ENCODE measurements at places on chromosomes 12 and 14.
A peak's percentile ranks its signal among the peaks of the same experiment; 100 is the strongest.

DNA sequence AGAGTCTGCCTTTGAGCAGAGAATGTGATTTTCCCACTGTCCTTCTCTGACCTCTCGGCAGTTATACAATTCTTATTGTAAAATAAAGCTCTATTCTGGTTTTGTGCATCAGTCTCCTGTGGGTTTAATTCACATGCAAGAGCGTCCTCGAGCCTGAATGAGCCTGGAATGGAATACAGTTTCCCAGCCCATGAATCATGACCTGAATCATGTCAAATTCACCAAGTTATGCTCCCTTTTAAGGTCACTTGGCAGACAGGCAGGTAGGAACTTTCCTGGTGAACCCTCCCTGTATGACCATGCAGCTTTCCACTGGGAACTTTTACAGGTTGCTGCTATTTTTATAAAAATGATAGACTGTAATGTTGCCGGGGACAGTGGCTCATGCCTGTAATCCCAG lies 41.7 kb downstream of the BICD1 start:
- DNase-seq = no peak

DNA sequence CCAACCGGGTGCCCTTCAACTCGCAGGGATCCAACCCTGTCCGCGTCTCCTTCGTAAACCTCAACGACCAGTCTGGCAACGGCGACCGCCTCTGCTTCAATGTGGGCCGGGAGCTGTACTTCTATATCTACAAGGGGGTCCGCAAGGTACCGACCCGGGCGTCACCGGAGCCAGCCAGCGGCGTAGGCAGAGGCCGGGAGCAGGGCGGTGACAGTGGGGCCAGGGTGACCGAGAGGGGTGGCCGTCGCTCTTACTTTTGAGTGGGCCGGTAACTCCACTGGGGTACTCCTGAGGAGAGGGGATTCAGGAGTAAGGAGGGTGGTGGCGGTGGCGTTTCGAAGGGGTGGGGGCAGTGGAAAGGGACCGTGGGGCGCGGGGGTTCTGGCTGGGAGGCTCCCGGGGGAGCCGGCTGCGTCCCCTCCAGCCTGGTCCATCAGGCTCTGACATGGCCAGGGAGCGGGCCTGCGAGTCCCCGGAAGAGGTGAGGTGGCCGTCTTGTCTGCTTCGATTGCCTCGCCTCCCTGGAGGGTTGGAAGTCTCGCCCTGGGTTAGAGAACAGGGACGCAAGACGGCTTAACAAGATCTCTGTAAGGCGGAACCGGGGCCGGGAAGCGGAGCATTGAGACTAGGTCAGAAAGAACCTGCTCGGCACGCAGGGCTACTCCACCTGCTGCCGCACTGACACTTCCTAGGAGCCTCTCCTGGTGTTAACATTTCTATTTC lies 491 bp downstream of the WDR20 start:
- DNase-seq = no peak

GRCh38 chr12:54220567-54220966 lies 31.8 kb upstream of the SMUG1 start:
- DNase-seq = no peak

DNA sequence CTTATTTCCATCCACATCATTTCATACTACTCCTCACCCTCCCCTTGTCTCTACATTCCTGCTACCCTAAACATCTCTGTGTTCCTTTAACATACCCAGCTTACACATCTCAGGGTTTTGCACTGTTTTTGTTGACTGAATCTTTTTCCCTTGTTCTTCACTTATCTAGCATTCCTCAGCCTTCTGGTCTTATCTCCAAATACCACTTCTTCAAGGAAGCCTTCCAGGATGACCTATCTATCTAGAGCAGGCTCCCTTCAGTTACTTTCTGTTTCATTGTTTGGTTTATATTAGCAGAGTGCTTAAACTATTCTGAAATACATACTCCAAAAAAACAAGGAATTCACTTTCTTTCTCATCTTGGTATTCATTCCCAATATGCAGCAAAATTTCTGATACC lies 353.1 kb downstream of the NAV3 start:
- DNase-seq = no peak

DNA sequence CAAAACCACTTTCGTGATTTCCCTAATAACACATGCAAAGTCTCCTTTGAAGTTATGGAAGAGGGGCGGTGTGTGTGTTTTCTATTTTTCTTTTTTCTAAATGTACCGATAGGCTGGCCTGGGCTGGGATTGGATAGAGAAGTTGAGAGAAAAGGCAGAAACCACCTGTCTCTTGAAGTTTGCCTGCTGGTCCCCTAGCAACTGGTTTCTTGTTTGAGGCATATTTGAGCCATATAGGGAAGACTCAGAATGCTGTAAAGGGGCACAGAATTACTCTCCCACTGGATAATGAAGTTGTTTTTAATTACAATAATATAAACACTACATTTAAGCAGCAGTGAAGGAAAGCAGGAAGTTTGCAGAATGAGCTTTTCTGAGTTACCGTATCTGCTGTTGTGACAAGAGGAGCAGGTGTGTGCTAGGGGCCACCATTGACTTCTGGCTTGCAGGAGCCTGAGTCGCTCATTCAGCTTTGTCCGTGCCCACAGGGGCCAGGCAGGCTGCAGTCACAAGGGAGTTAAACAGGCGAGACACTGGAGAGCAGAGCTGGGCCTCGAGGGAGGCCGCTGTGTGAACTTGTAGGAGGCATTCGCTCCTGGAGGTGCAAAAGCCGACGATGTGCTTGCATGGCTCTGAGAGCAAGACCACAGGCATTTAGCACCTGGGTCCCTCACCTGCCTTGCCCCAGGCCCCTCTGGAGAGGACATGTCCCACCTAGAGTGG lies 173.8 kb upstream of the RGS6 start:
- DNase-seq = no peak

DNA sequence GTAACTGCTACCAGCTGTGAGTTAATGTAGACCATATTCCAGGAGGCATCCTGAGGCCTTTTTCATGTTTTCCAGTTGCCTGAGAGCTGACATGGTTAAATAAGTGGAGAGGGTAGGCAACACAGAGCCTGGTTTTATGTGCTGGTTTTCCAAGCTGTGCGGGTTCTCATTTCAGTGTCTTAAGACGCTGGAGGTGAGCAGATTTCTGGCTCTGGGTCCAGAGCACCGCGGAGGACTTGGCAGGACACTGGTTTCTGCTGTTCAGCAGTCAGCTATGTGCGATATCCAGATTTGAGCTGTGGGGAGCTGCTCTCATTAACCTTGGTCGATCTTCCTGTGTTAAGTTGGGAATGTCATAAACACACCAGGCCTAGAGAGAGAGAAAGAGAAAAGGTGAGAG lies 680.8 kb downstream of the BCL11B start:
- no peak for DNase-seq

- DNase-seq = no peak
Observed at GRCh38 chr14:69580009-69580577, 5.4 kb upstream of the CCDC177 start.

GRCh38 chr14:99435327-99435726 lies 45.3 kb downstream of the SETD3 start:
- DNase-seq = no peak

DNA sequence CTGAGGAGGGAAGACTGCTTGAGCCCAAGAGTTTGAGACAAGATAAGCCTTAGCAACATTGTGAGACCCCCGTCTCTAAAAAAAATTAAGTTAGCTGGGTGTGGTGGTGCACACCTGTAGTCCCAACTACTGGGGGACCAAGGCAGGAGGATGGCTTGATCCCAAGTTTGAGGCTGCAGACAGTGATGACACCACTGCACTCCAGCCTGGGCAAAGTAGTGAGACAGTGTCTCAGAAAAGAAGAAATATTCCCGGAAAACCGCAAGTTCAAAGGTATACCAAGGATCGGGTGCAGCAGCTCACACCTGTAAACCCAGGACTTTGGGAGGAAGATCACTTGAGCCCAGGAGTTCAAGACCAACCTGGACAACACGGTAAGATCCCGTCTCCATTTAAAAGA lies 5.8 kb downstream of the PTGES3 start:
- DNase-seq = no peak

DNA sequence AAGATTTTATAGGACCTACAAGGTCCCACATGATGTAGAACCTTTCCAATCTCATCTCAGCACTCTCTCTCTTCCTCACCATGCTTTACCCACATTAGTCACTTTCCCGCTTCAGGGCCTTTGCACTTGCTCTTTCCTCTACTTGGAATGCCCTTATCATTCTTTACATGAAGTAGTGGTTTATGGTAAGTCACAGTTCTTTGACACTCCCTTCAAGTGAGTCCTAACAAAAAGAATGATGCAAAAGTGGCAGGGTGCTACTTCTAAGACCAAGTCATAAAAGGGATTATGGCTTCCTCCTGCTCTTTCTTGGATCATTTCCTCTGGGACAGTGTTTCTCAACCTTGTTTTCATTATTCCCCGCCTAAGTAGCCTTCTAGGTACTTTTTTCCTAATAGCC lies 13.1 kb downstream of the TMBIM4 start:
- DNase-seq = no peak

GRCh38 chr12:44876544-44877410 lies 662 bp upstream of the NELL2 start:
- DNase-seq = peak; percentile 11

DNA sequence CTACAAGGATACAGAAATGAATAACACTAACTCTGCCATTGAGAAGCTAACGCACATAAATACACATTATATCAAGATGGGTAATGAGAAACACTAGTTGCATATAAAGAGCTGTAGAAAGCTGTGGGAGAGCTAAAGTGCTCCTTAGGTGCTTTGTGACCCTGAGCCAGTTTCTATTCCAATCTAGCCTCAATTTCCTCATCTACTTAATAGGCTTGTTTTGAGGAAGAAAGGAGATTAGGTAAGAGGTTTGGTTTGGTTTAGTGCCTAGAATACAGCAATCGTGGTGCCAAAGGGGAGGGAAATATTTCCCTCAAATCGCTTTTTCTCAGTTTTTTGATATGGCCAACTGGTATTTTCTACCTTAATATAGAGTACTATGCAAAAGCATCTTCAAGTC lies 994 bp downstream of the SRP54 start:
- no peak for DNase-seq

DNA sequence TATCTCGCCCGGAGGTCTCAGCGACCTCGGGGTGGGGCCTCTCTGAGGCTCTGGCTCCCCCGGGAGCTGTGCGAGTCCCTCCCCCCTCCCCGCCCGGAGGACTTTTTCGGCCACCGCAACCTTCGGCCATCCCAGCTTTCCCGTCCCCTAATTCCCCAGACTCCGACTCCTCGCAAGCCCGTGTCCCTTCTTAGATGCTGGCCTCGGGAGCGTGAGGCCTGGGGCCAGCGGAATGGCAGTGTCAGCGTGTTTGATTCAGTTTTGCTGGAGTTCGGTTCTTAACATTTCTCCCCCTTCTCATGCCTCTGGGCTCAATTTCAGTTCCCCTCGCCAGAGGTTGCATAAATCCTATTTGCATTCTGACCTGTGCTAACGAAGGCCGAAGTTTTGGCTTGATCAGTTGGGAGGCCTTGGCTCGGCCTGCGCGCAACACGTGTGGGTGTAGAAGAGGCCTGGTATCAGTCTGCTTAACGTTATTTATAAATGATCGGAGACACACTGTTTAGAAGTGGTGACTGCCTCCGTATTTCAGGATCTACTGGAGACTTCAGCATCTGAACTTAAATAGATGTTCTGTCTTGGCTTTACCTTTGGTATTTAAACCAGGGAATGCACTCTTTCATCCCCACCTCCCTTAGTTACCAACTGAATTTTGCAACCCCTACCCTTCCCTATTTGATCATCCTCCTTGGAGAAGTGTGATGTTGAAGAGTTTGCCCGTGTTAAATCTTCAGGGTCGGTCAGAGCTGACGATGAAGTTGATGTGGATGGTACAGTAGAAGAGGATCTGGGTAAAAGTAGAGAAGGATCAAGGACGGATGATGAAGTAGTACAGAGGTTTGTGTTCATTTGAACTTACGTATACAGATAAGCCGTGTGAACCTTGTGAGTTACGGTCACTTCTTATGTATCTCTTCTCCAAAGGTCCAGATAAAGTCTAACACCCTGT lies 851 bp downstream of the HSP90B1 start:
- DNase-seq = no peak

GRCh38 chr14:68366656-68367055 lies 426.2 kb downstream of the ZFP36L1 start:
- DNase-seq = no peak

- no peak for DNase-seq
Observed at GRCh38 chr14:72925171-72925759, 999 bp upstream of the DCAF4 start.

DNA sequence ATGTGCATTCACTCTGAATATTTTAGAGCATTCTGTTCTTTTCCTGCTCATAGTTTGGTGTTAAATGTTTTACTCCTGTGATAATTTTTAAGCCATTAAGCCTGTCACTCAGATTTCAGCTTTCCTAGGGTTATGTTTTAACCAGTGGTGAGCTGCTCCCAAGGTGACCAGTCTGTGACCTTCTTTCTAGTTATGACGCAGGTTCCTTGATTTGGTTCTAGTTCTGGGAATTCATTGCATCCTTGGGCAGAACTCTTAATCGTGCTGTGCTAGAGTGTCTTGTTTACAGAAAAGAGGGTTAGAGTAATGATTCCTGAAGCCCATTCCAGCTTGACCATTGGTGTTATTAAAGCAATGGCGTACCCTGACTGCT lies 2.2 kb downstream of the GABARAPL1 start:
- no peak for DNase-seq

GRCh38 chr12:113374823-113375428 lies 16.5 kb downstream of the PLBD2 start:
- DNase-seq = no peak

DNA sequence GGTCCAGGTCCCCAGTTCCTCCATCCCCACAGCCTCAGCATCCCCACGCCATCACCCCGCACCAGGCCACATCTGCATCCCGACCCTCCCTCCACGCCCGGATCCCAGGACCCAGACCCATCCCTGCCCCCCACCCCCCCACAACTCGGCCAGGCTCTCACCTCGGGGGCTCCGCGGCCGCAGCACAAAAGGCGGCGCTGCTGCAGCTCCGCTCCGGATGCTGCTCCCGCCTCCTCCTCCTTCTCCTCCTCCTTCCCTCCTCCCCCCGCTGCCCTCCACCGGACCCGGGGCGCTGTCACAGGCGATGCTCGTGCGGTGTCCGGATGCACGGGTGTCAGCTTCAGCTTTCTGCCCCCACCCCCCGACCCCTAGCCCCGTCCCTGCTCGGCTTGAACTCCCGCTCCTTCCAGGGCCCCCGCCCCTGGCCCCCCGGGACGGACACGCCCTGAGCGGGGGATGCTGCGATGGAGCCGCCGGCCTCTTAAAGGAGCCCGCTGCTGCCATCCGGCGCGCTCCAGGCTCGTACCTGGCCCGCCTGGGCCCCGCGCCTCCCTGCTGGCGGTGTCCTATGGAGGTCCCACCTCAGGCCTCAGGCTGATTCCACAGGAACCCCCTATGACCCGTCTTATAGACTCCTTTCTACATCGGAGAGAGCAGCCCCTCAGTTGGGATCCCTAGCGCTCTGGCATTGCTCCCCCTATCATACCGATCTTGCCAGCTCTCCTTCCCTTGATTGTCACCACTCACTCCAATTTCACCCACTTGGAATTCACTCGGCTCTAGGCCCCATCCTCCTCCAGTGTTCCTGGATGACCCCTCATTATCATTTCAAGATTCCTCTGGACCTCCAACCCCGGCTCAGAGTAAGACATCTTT lies at the start of gene MAP3K12:
MAP3K12 (minus strand) TSS at position 193 of the 876 bp plus-strand sequence. CDS start 12,067 bp downstream, outside the sequence.
- peak; percentile 34 for DNase-seq

- no peak for DNase-seq
Observed at GRCh38 chr12:6963791-6964413, 6.6 kb downstream of the PHB2 start.
